ENCODE measurements at places on chromosomes 2 and 18.

- peak; percentile 11 for DNase-seq
Measured at GRCh38 chr2:6071519-6071918, 379.3 kb downstream of the SOX11 start.

- DNase-seq, result no peak
Measured at GRCh38 chr18:54382733-54383252, 25.1 kb downstream of the C18orf54 start.

- DNase-seq, result no peak
Measured at GRCh38 chr18:39845631-39846030, 2109.4 kb upstream of the PIK3C3 start.

- DNase-seq, result no peak
Measured at GRCh38 chr2:152560166-152560565, 157.1 kb downstream of the PRPF40A start.

DNA sequence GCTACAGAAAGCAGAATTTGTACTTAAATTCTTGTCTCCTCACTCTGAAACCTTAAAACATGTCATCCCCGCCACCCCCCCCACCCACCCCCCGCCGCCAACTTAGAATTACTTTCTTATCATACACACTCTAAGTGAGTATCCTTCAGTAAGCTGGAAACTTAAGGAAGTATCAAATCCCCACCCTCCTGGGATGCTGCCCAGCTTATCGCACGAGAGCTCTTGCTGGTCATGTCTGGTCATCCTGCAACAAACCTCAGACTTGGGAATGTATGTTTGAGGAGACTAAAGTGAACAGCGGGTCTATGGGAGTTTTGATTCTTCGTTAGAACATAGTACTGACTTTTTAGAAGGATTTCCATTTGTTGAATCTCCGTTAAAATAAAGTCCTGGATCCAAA, 203.3 kb downstream of the PTGR3 start:
- DNase-seq, result no peak

DNA sequence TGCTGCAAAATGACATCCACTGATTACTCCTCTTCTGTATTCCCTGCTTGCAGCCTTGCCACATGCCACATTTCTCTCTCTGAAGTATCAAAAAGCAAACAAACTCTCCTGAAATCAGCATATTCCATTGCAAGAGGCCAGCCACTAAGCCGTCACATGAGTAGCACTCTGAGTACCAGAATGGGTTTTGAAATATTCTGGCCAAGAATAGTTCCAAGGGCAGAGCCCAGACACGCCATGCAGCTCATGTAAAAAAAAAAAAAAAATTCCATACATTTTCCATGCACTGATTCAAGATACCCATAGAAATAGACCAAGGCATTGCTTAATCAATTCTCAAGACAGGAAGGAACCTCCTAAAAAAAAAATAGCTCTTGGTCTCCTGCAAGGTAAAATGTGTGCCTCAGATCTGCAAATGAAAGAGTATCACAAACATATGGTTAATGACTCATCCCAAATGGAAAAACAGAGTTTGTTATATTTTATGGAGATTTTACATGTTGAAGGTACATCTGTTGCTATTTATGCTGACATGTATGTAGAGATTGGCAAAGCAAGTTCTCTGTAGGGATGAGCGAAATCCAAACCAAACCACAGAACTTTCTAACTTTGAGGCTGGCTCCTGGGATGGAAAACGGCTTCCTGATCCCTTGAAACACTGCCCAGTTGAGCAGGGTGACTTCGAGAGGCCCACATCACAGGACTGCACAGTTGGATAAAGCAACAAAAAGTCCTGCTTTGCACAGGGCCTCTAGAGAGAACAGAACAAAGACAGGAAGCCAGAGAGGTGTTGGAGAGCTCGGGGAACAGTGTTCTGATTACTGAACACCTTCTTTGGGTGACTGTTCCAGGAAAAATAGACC, 346.2 kb downstream of the ZNF521 start:
- no peak for DNase-seq

GRCh38 chr18:63848159-63848558, 39.3 kb upstream of the SERPINB2 start:
- DNase-seq, result peak; percentile 3

DNA sequence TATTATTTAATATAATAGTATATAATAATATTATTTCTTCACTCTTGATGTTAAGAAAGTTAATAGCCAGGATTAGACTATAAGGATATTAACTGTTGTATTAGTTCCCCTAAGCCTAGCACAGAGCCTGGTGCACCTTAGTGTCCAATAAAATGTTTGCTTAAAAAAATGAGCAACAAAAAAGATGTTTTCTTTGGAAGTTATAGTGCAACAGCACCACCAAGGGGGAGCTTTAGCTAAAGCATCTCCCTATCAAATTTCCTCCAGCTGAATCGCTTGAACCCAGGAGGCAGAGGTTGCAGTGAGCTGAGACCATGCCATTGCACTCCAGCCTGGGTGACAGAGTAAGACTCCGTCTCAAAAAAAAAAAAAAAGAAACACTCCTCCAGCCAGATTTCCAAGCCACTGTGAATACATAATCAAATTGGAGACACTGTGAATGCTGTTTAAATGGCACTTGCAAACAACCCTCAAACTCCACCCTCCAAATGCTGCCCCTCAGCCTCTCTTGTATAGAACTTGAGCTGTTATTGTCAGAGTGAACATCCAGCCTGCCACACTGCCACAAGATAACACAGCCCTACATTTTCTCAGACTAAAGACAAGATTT, 221.9 kb downstream of the DYM start:
- no peak for DNase-seq

DNA sequence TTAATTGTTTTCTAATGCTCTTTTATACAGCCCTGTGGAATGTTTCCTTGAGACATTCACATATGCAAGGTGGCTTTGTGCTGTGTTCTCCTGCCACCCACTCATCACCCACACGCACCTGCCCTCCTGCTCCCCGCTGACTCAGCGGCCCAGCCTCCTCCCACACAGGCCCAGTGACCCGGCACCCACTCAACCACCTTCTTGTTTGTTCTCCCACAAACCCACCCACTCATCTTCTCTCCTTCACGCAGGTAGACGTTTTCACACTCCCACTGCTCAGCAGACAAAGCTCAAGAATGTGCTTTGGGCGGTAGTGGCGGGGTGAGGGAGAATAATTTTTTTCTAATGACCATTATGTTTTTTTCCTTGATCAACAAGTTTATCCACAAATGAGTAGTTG, 28.6 kb upstream of the NEMP2 start:
- DNase-seq, result no peak

Data from NCI-H2029 treated with DMSO at 0.1 percent for 48 hours (cell line).